ENCODE measurements at places on chromosomes 4 and X. TPM values are rescaled to one million over a fixed set of nuclear protein-coding genes. Genes with fewer than 3 reads are reported as not detected.

Gene YY2
- 3.2 TPM for total RNA-seq

Gene NLRP2B
- not detected for total RNA-seq

Gene EFHC2
- total RNA-seq: not detected

Gene KCND1
- total RNA-seq: 5.6 TPM

Gene ADH1C
- not detected for total RNA-seq

Gene ETDB
- not detected for total RNA-seq
